AG10803 (cell line): ENCODE measurements at places on chromosomes 7 and 10.

DNA sequence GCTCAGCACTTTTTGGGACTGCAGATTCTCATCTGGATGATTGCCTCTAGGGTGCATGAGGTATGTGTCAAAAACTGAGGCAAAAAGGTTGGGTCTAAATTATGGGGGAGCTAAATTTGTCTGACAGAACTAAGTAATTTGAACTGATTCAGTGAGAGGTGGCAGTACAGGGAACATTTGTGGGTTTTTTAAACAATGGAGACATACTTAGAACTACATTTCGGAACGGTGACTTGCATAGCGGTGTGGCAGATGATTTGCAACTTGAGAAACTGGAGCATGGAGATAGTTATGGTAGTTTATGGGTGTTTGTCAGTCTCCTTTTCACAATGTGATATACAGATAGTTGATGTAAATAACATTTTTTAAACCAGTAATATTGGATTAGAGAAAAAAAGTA lies 14.6 kb downstream of the TBC1D12 start:
- no peak for DNase-seq

DNA sequence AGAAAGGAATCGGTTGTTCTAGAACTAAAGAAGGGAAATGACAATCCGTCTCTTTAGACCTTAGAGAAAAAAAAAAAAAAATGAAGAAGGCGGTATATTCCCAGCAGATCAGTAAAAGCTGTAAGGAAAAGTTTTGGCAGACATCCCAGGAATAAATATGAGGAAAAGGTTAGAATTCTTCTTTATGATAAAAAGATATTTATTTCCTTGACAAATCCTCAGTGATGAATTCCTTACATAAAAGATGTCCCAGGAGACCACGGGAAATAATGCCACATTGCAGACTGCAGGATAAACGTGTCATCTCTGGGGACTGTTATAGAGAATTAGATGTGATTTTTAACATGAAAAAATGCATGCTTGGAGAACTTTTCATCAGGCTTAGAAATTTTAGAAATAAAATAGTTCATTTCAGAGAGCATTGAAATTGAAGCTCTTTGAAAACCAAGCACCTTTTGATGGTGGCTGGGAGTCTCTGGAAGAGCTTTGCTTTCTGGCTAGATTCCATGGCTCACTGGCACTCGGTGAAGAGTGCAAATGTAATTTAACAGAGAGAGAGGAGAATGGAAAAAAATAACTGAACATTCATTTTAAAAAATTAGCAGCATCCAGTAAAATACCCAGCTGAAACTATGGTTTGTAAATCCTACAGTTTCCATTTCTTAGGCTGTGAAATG lies 98.2 kb downstream of the PRPF18 start:
- DNase-seq: peak; percentile 62

- no peak for DNase-seq
Observed at GRCh38 chr10:104264783-104265182, 4.2 kb upstream of the GSTO2 start.

DNA sequence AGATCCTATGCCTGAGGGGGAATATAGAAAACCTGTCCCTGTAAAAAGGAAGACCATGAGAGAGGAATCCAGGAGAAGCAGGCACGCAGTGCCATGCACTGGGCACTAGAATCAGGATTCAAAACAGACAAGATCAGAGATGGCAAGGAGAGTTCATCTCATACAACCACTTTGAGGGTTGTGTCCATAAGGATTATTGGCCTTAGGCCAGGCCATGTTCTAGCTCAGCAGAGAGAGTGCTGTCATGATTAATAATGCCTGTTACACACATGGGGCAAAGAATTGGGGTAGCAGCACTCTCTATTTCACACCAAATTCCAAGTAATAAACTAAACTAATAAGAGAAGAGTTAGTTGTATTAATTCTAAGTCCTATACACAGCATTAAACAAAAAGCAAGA lies 29.1 kb downstream of the EZH2 start:
- no peak for DNase-seq

GRCh38 chr10:124033887-124034218 lies 59.5 kb downstream of the CHST15 start:
- DNase-seq: no peak

- no peak for DNase-seq
Observed at GRCh38 chr10:30197186-30197585, 137.8 kb upstream of the JCAD start.

DNA sequence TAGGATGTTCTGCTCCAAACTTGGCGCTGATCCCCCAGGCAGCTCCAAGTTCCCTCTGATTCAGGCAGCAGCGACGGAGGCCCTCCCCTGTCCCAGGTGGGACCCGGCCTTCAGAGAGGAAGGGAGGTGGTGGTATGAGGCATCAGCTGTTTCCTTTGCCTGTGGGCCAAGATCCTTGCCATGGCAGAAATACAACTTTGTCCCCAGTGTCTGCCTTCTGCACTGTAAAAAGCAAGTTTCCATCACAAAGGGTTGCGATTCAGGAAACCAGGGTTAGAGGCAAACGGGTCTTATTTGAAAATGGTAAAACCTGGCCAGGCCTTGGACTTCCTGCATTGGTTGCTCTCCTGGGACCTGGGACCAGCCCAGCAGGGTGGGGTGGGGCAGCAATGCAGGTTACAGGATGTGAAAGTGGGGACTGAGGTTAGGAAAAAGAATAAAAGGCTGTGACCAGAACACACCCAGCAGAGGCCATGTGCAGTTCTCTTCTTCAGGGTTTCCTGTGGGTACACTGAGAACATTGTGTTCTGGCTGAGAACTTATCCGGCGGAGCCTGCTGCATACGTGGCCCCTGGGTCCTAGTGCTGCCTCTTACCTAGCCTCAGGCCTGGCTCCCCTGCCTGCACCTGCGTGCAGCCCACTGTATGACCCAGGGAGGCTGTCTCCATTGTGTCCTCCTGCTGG lies 25.1 kb upstream of the DDIT4 start:
- DNase-seq: no peak

DNA sequence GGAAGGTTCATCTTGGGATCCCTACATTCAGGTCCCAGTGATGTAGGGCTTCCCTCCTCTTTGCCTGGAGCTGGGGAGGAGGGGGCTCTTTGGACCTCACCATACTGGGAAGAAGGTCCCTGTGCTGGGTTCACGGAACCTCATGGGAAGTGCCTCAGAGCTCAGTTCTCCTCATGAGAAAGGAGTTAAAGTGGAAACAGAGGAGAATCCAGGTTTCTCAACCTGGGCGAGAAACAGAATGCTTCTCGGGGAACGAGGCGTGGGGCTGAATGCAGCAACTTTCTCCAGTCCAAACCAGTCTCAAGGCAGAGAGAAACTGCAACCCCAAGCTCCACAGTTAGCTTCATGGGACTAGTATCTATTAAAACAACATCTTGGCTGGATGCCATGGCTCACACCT lies 382.7 kb upstream of the FOXK1 start:
- no peak for DNase-seq

DNA sequence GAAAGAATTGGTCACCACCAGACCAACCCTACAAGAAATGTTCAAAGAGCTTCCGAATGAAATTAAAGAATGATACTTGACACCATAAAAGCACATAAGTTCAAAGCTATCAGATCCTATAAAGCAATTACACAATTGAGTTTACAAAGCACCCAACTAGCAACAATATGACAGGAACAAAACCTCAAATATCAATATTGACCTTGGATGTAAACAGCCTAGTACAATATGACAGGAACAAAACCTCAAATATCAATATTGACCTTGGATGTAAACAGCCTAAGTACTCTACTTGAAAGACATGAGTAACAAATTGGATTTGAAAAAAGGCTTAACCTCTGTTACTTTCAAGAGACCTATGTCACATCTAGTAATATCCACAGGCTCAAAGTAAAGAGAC lies 1201.4 kb downstream of the XPNPEP1 start:
- no peak for DNase-seq
